Stimulated activated CD8-positive, alpha-beta memory T cell treated with anti-CD3 and anti-CD28 coated beads, Interleukin-15, amount 100 ng/mL, for 24 hours (primary cell): ENCODE measurements at places on chromosomes 7 and 10.

GRCh38 chr10:78309536-78310237 lies 276.0 kb downstream of the RPS24 start:
- DNase-seq: no peak

DNA sequence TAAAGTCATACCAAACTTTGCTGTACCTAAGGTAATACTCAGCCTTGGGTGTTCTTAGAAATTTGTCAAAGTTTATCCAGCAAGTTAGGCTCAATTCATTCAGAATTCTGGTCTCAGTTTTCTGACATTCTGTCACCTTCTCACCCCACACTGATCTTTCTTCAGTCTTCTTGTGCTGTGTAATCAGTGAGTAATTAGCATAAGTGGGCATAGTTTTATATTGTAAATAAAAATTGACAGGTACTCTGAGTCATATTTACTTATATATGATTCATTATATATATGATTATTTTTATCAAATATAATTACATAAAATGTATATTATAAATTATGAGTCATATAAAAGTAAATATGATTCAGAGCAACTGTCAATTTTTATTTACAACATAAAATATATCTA lies 170.9 kb upstream of the MAGI2 start:
- DNase-seq: no peak

DNA sequence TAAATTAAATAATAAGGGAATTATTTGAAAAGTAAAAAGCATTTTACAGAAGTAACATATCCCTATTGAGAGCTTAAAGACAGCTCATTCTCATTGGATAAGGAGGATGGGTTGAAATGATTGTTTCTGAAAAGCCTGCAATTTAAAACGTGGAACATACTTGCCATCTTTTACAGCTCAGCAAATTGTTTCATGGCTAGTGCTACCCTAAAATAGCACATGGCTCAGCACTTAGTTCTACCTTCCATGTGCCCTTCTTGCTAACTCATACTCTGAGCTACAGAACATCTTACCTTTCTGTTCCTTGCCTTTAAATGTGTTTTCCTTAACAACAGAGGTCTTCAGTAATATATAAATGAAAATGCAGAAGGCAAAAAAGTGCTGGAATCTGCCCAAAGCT lies 8.6 kb downstream of the SEMA3C start:
- DNase-seq: no peak

- no peak for DNase-seq
Measured at GRCh38 chr7:96169439-96169838, 152.5 kb downstream of the SLC25A13 start.

DNA sequence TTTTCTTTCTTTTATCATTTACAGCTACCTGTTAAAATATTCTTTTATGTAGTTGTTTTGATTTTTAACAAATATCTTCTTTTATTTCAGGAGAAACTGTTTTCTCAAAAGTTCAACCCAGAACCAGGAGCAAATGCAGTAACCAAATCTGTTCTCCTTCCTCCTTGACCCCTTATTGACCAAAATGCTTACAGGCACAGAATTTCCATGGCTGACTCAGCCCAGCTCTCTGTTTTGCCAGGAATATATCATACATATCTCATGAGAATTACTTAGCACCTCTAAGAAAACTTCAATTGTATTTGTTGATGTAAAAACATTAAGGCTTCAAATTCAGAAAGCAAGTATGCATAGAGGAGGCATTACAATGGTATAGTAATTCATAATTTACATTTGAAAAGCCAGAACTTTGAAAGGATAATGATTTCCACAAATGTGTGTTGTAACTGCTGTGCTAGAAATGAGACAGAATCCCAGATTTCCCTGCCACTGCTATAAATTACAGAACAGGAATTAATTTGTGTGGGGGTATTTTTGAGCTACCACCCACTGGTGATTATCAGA lies 2.2 kb downstream of the GSAP start:
- no peak for DNase-seq
